ENCODE measurements at places on chromosomes 4 and X.

DNA sequence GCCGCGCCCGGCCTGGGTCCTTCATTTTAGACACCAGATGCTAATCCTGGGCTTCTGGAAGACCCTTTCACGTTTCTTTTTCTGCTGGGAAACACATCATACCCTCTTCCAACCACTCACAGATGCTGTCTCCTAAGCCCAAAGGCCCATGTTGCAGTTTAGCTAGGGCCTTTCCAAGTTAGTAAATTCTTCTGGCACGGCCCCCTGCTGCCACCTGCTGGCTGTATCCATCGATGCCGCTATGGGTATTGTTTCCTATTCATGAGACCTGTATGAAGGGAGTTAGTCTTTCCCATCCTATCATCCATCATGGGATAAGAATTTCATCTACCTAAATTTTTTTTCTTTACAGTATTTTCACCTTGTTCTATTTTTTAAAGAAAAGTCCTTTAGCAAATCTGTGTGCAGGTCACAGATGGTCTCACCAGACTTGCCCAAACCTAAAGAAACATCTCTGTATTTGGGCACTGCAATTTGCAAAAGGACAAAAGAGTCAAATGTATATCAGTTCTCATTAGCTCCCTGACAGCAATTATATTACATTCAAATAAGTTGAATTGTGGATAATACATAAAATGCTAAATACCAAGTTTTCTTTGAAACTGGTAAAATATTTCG lies 37.8 kb upstream of the SLC9A7 start:
- DNase-seq, result peak; percentile 53

DNA sequence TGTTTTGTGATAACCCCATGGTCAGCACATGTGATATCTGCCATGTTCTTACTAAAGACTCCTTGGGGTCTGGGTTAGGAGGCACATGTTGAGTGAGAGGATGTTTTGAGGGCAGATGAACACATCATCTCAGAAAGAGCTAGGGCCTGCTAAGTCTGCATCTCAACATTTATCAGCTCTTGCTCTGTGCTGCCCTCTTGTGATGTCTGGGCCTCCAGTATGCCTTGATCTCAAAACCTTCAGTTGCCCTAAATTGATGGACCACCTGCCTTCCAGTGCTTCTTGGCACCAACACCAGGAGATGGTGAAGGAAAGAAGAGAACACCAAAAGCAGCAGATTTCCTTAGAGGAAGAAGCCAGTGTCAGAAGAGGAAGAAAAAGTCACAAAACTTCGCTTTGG lies 22.5 kb downstream of the MID1 start:
- no peak for DNase-seq

DNA sequence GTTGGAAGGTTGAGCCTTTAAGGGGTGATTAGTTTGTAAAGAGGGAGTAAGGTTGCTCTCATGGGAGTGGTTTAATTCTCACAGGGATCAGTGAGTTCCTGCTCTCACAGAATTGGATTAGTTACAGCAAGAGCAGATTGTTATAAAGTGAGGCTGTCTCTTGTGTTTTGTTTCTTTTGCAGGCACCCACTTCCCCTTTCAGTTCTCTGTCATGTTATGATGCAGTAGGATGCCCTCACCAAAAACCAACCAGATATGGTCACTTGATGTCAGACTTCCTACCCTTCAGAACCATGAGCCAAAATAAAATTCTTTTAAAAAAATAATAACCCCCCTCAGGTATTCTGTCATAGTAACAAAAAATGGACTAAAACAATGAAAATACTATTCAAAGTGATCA lies 19.9 kb upstream of the IGSF1 start:
- DNase-seq, result no peak

DNA sequence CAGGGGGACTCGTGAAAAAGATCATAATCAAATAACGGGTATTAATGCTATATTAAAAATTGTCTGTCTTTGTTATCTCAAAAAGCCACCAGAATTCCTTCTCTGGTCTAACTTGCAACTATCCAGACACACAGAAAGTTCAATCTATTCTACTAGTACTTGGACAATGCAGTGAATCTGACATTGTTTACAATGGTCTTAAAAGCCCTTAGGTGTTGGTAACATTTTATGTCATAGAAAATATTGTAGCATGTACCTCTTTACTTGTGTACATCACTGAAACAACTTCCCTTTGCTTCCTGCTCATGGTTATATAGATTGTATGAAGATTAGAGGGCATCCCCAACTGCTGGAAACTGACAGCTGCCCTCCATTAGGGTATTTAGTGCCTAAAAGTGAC lies 71.1 kb upstream of the PPP3CA start:
- no peak for DNase-seq

- no peak for DNase-seq
Observed at GRCh38 chrX:42943051-42943974, 165.3 kb upstream of the PPP1R2C start.

- DNase-seq, result no peak
Observed at GRCh38 chr4:58936436-58936835, 1826.3 kb upstream of the IGFBP7 start.

GRCh38 chr4:109472343-109472761 lies 38.7 kb downstream of the SEC24B start:
- no peak for DNase-seq

Measured in retina (tissue), 1 donor.